ENCODE measurements at places on chromosomes 16 and 17.

DNA sequence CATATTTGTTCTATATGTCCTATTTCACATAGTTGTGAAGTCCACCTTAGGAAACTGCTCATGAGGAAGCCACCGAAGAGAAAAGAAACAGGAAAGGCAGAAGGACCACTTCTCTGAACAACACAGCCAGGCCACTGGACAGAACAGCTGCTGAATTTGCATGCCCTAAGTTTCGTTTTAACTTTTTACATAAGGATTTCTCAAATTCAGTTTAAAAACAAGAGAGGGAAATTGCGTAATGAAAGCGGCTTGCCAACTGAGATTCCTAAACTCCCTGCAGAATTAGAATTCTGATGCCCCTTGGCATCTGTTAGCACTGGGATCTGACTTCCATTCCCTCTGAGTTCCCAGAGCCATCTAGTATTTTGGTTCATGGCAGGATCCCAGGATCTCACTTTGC, 5.0 kb upstream of the CCL8 start:
- no peak for DNase-seq

- DNase-seq = no peak
Observed at GRCh38 chr16:86142801-86143236, 243.9 kb downstream of the IRF8 start.

DNA sequence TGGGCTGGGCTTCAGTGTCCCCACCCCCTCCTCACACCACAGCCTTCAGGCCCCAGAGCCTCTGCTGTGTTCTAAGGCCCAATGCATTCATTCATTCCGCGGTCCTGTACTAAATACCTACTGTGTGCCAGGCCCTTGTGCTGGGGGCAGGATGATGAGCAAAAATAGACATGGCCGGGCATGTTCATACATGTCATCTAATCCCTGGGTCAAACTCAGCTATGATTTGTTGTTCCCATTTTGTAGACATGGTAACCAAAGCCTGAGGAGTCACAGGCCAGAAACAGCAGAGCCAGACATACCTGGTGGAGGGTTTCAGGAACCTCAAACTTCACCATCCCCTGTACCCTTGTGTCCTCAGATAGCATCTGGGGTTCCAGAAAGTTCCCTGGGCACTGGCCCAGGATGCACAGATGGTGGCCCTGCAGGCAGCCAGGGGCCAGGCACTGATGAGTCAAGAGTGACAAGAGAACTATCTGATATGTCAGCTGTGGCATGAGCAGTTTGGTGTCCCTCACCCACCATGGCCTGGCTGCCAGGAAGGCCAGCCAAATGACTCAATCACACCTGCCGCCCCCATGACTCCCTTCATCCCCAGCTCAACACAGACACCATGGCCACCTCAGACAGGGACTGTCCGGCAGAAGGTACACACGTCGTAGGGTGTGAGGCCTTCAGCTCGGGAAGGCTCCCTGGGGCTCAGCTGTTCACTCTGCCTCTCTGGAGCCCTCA, 2.7 kb upstream of the RRAD start:
- no peak for DNase-seq

DNA sequence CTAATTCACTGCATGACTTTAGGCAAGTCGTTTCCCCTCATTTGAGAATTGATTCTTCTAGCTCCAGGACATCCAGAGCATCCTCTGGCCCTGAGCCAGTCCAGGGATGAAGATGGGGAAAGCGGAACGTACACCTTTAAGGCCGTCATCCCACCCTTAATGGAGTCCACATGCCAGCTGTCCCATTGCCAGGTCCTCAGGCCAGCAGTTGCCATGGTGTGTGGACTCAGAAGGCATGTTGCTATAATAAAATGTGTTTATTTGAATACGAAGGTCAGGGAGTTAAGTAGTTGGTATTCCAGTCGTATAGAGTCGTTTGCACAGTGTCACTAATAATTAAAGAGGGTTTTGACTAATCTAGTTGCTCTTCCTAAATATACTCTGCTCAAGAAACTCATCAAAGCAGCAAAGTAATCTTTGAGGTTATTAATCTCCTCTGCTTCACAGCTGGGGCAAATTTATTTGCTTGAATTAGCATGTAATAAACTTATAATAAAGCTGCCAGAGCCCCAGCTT, 30.4 kb downstream of the CCDC182 start:
- DNase-seq = no peak

- DNase-seq = no peak
Observed at GRCh38 chr16:80509872-80510271, 30.9 kb upstream of the DYNLRB2 start.

GRCh38 chr16:65771707-65772106, 594.8 kb upstream of the CDH5 start:
- DNase-seq = no peak

DNA sequence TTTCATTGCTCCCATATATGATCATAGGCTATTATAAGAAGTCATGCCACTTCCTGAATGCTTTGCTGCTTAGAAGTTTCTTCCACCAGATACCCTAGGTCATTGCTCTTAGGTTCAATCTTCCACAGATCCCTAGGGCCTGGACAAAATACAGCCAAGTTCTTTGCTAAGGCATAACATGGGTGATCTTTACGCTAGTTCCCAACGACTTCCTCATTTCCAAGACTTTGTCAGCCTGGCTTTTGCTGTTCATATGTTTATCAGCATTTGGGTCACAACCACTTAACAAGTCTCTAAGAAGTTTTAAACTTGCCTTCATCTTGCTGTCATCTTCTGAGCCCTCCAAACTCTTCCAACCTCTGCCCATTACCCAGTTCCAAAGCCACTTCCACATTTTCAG, 20.1 kb upstream of the DLX3 start:
- no peak for DNase-seq

- DNase-seq = no peak
Observed at GRCh38 chr16:3865241-3865640, 15.3 kb downstream of the CREBBP start.

GRCh38 chr17:83013779-83014117, 65.7 kb upstream of the METRNL start:
- DNase-seq = no peak

DNA sequence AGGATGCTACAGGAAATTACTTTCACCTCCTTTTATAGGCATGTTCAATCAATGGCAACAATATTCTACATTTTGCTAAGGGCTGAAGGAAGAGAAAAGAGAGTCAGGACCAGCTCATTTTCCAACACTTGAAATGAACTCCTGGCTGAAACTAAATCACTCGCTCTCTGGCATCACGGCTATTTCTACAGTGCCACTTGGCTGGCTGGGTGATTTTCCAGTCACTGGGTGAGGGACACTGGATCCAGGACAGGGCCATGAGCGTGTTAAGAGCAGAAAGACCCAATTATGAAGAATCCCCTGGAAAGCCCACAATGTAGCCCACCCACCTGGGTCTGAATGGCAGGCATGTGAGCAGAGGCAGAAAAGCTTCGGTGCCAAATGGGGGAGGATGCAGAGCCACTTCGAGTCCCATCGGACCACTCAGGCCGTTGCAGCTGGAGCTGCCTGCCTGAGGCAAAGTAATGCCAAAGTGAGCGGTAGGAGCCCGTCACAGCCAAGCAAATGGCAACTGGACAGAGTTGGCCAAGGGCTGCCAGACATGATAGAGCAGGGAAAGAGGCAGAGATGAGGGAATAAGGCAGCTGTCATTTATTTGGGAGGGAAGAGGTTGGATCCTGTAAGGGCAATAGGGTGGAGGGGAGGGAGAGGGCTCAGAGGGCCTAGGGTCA, 246.2 kb downstream of the STX8 start:
- no peak for DNase-seq

- DNase-seq = no peak
Observed at GRCh38 chr16:56817056-56817455, 48.0 kb upstream of the SLC12A3 start.

- DNase-seq = no peak
Observed at GRCh38 chr17:34071886-34072420, 183.1 kb upstream of the CCL2 start.

All from NCI-H1436 treated with DMSO at 0.1 percent for 48 hours (cell line).